ENCODE measurements at places on chromosomes 3 and 15. TPM values are rescaled to one million over a fixed set of nuclear protein-coding genes. Genes with fewer than 3 reads are reported as not detected.

TBL1XR1 gene
- total RNA-seq: 107 TPM

CIDEC gene
- total RNA-seq: not detected

EPHB1 gene
- 0.17 TPM for total RNA-seq

DNA sequence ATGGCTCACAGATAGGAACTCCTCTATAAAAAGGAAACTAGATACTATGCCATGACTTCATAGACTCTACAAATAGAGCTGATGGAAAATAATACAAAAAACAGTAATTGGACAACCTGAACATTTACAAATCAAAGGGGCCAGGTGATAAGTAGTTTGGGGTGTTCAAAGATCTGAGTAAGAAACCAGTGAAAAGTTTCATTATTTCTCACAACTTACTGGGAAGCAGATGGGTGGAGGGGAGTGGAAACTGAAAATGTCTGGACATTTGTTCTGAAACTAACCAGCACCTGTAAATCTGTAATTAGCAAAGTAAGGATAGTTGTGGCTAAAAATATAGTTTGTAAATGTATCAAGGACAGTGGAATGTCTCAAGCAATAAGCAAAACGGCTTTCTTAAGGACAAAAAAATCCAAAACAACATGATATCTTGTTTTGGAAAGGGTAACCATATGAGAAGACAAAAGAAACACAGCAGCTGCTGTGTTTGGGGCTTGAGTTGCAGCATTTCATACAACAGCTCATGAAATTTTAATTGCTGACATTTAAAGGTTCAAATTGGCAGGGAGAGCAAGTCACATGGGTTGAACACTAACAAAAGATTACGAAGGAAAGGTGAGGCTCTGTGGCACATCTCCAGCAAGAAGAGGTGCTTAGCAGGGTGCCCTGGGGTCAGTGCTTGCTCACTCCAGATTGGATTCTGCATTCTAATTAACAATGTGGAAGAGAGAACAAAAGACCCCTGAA is 26.8 kb upstream of the THBS1 start:
- no peak for DNase-seq

DNA sequence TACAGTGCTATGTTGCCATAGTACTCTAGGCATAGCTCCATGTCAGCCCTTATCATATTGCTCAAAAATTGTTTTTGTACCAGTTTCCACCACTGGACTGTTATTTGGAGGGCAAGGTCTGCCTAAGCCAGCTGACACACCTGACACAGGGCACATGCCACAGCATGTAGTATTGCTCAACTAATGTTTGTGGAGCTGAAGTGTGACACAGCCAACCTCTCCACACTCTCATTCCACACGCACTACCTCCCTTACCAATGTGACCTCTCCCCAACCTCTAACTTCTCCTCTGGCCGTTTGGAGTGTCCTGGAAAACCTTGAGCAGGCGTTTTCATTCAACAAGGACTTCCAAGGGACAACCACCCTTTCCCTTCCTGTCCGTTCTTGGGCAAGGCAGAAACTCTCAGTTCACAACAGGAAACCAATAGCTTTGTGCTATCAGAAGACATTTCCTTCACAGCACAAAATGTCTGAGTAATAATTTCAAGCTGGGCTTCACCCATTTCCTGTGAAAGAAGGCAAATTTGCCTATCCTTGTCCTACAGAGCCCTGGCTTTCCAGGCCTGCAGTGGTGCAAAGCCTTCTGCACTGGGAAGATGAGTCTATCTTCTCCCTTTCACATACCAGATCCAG is 38.4 kb downstream of the TLNRD1 start:
- peak; percentile 37 for DNase-seq

DNA sequence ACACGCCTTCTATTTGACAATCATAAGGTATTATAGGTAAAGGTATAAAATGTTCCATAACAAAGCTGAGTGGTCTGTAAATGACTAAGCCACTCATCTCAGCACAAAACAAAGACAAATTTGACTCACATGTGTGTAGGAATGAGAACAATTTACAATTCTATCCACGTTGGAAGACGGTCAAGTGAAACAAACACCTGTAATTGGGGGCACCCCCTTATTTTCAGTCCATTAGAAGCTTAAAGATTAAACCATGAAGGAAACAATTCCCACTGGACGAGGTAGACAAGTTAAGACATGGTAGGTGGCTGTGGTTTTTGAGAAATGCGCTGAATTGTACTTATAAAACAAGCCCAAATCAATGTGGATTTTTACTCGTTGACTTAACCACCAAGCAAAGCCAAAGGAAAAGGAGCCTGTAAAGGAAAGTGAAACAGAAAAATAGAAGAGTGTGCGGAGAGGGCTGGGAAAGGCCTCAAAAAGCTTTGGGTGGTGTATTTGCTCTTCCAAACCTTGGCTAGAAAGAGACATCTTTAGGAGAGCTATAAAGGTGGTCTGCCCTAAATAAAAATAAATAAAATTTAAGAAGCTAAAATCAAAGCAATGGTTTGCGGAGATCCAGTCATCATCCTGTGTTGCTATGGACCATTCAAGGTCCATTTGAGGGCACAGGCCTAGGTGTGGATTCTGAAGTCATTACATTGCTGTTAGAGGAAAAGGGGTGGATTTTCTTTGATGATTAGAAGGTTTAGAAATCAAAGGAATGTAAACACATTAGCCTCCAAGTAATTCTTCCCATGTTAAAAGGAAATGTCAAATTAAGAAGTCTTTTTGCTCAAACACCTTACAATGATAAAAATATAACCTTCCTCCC is 135.0 kb downstream of the TFG start:
- DNase-seq: peak; percentile 97

DNA sequence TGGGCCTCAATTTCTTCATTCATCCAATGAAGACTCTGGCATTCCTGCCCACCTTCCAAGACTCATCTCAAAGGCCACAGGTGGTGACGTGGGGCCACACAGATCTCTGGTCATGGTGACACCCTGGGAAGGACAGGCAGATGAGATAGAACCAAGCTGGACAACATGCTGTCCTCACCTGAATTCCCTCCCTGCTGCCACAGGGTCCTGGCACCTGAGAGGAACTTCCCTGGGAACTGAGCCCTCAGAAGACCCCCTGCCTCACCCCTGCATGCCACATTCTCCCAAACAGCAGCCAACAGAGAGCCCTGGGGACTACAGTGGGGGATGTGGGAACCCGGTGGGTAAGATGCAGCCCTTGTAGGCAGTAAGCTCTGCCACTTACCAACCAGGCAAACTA is 10.7 kb downstream of the KLF15 start:
- no peak for DNase-seq

- DNase-seq: peak; percentile 39
These were observed 593 bp downstream of the CIAO2A start for GRCh38 chr15:64092864-64093626.

DNA sequence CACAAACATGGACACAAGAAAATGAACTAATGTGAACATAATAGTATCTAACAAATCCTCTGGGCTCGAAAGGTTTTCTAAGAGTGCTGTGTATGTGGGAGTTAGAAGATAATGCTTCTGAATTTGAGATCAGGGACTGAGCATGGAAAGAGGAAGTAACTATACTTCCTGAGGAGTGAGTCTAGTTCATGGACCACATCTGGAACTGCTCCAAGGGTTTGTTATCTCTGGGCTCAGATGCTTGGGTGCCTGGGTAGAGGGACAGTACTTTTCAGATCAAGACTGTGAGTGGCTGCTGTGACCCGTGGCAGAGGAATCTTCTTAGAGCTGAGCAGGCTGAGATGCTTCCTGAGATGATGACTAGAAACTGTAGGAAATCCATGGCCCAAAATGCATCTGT is 28.5 kb downstream of the TBC1D23 start:
- no peak for DNase-seq

Measured in foreskin keratinocyte (primary cell).